ENCODE measurements at places on chromosomes 3 and 15.

- DNase-seq, result no peak
These were observed 14.2 kb downstream of the AMOTL2 start for GRCh38 chr3:134360046-134360445.

DNA sequence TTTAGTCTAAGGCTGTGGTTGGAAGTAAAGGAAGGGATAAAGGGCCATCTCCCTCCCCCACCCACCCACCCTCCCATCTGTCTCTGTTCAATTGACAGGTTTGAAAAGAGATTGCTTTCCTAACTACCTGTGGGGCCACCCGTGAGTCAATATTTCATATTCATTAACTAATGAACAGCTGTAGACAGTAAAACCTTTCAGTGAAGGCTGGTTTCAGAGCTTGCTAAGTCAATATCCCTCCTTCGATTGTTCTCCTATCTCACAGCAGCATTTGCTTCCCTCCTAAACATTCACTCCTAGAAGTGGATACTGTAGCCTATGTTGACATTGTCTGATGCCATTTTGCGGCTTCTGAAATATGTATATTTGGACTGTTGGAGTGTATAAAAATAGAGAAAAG, 85.9 kb upstream of the SYNPR start:
- DNase-seq, result no peak

DNA sequence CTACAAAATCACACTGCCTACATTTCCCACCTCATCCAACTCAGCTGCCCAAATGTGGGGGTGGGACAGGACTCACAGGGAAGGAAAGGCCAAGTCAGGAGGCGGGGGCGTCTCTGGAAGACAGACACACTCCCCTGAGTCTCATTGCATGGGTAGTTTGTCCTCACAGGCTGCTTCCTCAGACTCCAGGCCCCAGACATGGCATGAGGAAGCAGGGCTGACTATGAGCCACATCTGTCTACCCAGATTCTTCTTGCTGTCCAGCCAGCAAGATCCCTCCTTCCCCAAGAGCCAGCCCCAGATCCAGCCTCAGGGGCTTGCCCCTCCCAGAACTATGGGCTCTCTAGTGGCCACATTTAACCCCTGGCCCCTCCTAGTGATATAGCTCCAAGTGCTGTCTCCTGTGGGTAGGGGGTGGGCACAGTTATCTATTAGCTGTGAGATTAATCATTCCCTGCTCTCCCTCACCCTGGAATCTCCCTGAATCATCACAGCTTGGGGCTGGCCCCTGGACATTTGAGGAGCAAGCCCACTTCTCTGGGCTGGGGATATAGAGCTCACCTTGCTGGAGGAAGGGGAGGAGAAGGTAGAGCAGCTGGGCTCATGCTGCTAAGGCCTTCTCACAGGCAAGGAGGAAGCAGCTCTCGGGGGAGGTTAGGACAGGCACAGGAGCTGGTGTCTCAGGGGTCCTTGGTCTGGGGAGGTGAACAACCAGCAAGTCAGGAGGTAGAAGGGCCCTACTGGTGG, 2.1 kb upstream of the CCDC33 start:
- DNase-seq, result no peak

- DNase-seq, result peak; percentile 40
These were observed 2.3 kb downstream of the SUCNR1 start for GRCh38 chr3:151875759-151876158.

- DNase-seq, result no peak
These were observed 109.2 kb downstream of the LRRK1 start for GRCh38 chr15:101028321-101028720.

- peak; percentile 91 for DNase-seq
These were observed 406.2 kb downstream of the RBMS3 start for GRCh38 chr3:29686889-29687592.

DNA sequence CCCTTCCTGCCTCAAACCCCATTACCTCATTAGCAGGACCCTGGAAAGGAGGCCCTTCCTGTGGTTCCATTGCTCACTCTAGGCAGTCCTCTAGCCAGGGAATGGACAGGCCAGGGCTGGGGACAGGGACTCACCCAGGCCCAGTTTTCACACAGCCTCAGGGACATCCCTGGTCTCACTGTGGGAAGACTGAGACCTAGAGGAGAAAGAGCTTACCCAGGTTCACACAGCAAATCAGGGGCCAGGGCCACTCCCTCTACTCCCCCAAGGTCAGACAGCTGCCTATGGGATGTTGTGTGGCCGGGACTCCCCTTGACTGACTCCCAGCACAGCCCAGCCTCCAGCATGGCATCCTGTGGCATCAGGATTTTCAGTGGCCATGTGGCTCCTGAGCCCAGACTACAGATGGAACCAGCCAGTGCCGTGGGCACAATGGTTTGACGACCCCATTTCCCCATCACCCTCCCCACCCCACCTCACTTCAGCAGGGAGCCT, 49.3 kb downstream of the ADAMTS7 start:
- no peak for DNase-seq

GRCh38 chr3:62454916-62455315, 81.6 kb upstream of the FEZF2 start:
- DNase-seq, result no peak

DNA sequence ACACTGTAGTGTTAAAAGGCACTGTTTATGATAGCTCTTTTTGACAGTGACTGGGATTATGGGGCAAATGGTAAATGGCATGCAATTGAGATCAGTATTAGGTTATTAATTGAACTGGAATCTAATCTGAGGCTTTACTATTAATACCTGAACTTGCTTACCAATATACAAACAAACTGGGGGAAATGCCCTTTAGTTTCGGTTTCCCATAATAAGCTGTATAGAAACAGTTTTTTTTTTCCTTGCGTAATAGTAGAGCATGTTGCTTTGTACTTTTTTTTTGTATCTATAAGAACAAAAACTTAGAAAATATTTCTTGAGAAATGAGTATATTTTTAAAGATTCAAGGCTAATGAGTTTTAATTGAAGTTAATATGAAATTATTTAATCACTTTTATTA, 95.0 kb downstream of the FNDC3B start:
- peak; percentile 48 for DNase-seq

GRCh38 chr3:125271127-125271526, 58.6 kb upstream of the SLC12A8 start:
- no peak for DNase-seq

GRCh38 chr3:129330409-129330808, 51.7 kb downstream of the HMCES start:
- no peak for DNase-seq

DNA sequence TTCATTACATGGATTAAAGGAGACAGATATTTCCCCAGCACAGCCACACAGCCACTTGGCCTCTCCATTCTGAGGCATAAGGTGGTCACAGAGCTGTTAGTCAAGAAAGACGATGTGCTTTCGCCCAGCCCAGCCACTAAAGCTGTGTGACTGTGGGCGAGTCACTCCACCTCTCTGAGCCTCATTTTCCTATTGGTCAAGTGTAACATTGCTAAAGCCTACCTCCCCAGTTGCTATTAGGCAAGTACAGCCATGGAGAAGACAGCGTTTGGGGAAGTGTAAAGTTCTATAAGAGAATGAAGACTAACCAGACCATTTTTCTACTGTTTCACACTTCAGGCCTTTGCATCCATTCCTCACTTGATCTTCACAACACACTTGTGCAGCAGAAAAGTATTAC, 24.1 kb downstream of the TMEM40 start:
- DNase-seq, result no peak

GRCh38 chr3:40377822-40378221, 9.2 kb upstream of the ENTPD3 start:
- no peak for DNase-seq

- peak; percentile 96 for DNase-seq
These were observed 35.5 kb upstream of the TIMP4 start for GRCh38 chr3:12194209-12194608.

GRCh38 chr15:60551147-60551780, 72.3 kb upstream of the ICE2 start:
- no peak for DNase-seq

DNA sequence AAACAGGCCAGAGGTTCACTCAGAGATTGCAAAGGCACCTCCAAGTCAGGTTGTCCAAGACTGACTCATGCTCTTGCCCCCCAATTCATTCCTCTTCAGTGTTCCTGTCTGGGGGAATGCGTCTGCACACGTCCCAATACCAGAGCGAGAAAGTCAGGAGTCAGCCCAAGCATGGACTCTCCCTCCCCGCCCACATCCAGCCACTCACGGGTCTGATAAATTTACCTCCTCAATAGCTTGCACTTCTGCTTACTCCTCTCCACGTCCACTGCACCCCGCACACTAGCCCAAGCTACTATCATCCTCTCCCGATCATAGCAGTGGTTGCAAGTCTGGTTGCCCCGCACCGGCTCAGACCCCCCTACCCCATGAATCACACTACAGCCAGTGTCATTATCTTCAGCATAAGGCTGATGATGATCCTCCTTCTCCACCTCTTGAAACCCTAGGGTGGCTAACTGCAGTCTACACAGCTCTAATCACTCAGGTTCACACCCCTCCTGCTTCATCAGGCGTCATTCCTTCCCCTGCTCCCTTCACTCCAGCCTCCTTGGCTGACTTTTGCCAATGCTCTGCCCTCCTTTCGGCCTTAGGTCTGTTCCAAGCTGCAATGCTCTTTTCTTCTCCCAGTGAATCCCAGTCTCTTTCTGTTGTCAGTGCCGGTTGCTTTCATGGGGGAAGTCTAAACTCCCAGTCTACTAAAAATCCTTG, 27.6 kb upstream of the MYO1E start:
- DNase-seq, result no peak

DNA sequence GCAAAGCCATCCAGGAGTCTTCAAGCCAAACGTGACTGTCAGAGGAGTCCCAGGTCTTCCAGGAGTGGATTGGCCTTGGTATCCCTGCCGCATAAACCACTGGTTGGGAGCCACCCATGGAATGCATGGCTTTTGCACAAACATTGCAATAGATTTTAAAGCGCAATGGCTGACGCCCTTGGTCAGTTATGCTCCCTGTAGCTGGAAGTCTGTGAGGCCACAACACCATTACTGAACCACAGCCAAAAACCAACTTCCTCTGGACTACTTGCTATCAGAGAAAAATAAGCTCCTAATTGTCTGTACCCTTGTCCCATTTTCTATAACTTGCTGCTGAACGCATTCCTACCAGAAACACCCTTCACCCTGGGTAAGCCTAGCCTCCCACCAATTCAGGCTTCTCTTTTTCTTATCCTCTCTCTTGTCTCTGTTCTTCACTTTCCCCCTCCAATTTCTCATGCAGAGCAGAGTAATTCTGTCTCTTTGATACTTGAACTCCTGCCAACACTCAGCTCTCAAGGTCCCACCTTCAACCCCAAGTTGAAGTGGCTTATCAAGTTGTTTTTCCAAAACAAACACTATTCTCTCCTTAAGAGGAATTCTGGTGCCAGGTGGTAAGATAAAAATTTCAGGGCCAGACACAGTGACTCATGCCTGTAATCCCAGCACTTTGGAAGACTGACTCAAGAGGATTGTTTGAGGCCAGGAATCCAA, 176.4 kb upstream of the UBE2E1 start:
- DNase-seq, result peak; percentile 57

DNA sequence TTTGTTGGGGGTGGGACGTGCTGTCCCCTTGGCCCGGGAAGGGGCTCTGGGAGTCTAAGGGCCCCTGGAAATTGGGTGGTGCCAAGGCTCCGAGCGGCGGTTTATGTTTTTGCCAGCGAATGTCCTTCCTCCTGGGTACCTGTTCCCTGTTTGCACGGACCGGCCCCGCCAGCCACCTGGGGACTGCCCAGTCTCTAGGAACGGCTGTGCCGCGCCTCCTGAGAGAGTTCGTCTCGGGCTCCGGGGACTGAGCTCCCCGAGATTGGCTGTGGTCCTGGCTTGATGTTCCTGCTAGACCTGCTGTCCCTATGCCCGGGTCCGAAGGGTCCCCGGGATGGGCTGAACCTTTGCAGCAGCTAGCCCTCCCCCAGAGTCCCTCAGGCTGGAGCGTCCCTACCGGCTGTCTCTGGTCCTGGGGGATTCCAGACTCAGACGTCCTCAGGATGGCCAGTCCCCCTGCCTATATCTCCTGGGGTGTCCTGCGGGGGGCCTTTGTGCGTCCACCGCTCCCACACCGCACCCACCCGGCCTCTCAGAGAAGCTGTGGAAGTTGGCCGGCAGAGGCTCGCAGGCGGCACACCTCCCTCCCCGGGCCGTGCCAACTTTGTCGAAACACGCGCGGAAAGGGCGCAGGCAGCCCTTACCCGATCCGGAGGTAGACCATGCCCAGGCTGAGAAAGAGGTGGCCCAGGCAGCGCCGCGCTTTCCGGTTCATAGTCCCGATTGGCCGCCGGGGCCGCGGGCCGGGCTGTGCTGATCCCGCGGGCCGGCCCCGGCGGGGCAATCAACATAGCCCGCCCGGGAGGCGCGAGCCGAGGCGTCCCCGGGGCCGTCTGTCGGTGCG, 547 bp downstream of the WNT7A start:
- no peak for DNase-seq

DNA sequence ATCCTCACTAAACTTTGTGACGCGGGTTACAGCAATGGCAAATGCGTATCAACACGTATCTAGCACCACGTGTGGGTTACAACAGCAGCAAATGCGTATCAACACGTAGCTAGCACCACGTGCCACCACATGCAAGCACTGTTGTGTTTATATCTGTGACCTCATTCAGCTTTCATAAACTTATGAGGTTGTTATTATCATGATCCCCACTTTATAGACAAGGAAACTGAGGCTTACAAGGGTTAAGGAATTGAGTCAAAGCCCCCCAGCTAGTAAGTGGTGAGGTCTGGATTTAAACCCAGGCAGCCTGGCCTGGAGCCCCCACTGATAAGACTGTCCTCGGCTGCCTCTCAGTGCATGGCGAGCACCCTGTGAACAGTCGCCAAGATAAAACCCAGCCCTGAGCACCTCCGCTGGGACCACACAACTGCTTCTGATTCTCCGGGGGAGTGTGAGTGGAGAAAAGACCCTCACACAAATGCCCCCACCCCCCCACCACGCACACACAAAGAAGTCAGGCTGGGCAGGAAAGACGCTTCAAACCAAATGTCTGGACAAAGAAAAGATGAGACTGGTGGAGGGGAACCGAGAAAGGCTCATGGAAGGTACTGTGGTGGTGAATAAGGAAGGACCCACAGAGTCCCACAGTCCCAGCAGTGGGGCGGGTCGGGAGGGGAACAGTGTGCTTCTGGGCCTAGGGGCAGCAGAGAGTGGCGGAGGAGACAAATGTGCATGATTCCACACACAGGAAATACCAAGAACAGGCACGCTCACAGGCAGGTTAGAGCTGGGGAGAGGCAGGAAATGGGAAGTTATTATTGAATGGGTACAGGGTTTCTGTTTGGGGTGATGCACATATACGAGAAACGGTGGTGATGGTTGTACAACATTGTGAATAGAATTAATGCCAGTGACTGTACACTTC, 173.4 kb downstream of the XXYLT1 start:
- DNase-seq, result no peak

DNA sequence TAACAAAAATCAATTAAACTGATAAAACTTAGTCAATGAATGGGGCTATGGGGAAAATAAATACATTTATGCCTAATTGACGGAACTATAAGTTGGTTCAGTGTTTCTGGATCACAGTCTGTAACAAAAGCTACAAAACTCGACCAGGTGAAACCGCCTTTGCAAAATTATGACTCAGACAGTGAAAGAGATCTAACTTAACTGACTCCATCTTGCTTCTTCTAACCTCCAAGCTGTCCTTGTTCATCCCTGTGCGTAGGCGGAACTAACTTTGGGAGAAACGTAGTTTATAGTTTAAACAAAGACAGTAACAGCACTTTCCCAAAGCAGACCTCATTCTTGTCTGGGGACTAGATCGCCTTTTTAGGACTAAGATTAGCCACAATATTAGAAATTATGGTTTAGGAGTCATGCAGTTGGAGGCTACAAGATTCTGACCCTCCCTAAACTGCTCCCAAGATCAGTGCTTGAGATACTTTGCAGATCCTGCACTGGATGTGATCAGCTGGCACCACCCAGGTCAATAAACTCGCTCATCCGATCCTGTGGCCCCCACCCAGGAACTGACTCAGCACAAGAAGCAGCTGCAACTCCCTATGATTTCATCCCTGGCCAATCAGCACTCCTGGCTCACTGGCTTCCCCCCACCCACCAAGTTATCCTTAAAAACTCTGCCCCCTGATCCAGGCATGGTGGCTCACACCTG, 7.2 kb upstream of the MFGE8 start:
- peak; percentile 78 for DNase-seq
